ENCODE measurements at places on chromosomes 16 and 17. TPM values are rescaled to one million over a fixed set of nuclear protein-coding genes. Genes with fewer than 3 reads are reported as not detected.

Gene DNAI2
- total RNA-seq: not detected

Gene DYNLL2
- 18.9 TPM for total RNA-seq

Gene EVPL
- total RNA-seq: 17.7 TPM

Gene SLFN13
- total RNA-seq: 4.2 TPM

Gene MEIOC
- 2.5 TPM for total RNA-seq

Gene HP
- total RNA-seq: not detected

Gene FOXL1
- total RNA-seq: 1.7 TPM

Gene SGSM2
- 43.4 TPM for total RNA-seq
